ENCODE measurements at places on chromosomes 3 and 15.

DNA sequence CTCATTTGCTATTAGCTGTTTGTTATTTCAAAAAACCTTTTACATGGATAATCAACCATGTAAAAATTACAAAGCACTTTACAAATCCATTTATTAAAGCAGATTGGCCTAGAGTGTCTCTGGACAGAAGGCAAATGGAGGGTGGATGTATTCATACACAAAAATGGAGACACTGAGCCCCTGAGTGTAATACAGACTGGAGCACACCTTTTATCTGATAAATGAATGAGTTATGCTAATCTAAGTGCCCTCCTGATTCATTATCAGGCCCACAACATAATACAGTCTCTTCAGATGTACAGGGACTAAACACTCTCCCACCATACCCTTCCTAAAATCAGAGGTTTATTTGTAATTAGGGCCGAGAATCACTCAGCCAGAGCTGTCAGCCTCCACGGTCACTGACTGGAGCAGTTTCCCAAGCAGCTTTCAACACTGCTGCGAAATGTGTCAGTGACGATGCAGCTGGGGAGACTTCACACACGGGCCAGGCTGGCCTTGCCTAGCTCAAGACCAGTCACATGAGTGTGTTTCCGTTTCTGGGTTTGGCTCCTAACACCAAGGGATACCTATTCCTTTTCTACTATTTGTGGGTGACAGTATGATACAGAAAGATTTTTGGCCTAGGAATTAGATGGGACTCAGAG lies 271.8 kb downstream of the ZIC1 start:
- DNase-seq: no peak

DNA sequence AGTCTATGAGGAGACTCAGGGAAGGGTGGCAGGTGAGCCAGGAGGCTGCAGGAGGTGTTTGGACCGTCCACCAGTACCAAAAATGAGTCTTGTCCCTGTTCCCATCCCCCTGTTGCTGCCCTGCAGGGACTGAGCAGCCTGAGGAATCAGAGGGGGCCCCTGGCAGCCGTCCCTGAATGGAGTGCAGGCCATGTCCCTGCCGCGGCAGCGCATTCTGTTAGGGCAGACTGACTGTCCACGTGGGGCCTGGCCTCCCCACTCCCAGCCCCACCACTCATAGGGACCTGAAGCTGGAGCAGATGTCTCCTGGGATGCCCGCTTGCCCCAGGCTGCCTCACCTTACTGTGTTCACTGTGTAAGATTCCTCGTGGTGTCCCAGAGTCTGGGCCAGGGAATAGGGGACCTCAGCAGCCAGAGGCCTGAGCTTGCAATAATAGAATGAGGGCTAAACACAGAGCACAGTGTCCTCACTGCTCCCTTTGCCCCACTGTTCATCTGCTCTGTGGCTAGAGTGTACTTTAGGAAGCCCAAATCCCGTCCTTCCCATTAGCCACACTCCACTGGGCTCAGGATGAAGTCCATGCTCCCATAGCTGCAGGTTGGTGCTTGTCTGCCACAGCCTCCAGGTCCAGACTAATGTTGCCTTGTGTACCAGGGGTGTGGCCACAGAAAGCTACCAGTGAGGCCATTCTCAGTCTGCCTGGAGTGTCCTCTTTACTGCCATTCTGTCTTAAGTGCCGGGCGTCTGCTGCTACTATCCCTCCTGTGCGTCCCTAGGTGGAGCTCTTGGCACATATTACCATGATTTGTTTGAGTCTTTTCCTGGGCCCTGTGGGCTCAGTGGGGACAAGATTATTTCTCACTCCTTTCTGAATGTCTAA lies 63.2 kb downstream of the HCN4 start:
- no peak for DNase-seq

GRCh38 chr3:140363801-140364200 lies 314.1 kb upstream of the TRIM42 start:
- DNase-seq: no peak

DNA sequence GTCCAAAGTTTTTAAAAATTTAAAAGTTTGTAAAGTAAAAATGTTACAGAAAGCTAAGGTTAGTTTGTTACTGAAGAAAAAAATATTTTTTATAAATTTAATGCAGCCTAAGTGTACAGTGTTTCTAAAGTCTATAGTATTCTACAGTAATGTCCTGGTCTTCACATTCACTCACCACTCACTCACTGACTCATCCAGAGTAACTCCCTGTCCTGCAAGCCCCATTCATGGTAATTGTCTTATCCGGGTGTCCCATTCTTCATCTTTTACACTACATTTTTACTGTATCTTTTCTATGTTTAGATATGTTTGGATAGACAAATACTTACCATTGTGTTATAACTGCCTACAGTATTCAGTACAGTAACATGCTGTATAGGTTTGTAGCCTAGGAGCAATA lies 36.7 kb upstream of the ATP10A start:
- no peak for DNase-seq

DNA sequence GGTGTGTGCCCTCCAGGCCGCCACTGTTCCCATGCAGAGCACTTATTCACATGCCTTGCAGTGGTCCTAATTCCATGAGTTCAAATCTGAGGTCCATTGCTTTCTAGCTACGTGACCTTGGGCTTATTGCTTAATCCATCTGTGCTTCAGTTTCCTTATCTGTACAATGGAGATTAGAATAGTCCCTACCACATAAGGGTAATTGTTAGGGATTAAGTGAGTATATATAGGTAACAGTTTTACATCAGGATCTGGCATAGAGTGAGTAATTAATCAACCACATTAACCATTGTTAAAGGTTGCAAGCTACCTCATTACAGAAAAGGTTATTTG lies 7.6 kb downstream of the CPN2 start:
- DNase-seq: no peak

GRCh38 chr15:54277834-54278233 lies 299.6 kb downstream of the UNC13C start:
- DNase-seq: no peak

GRCh38 chr3:185696039-185696438 lies 109.9 kb downstream of the SENP2 start:
- DNase-seq: no peak

- no peak for DNase-seq
Measured at GRCh38 chr3:153355559-153355958, 193.5 kb downstream of the RAP2B start.

- no peak for DNase-seq
Measured at GRCh38 chr3:82641701-82642100, 880.3 kb upstream of the GBE1 start.

DNA sequence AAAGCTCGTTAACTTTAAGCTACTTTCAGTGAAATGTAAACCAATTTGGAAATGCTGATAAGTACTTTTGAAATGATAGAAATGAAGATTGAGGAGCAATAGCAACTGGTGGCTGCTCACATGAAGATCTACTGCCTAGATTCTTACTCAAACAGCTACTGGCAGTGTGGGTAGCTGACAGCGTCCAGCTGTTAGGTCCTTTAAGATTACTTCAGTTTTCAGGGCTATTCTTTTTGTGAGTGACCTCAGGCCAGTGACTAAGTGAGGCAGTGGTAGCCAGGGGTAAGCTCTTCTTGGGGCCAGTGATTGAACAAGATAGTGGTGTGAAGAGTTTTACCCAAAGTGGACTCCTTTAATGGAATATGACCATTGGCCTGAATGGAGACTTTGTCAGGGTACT lies 41.3 kb downstream of the NECTIN3 start:
- DNase-seq: no peak

DNA sequence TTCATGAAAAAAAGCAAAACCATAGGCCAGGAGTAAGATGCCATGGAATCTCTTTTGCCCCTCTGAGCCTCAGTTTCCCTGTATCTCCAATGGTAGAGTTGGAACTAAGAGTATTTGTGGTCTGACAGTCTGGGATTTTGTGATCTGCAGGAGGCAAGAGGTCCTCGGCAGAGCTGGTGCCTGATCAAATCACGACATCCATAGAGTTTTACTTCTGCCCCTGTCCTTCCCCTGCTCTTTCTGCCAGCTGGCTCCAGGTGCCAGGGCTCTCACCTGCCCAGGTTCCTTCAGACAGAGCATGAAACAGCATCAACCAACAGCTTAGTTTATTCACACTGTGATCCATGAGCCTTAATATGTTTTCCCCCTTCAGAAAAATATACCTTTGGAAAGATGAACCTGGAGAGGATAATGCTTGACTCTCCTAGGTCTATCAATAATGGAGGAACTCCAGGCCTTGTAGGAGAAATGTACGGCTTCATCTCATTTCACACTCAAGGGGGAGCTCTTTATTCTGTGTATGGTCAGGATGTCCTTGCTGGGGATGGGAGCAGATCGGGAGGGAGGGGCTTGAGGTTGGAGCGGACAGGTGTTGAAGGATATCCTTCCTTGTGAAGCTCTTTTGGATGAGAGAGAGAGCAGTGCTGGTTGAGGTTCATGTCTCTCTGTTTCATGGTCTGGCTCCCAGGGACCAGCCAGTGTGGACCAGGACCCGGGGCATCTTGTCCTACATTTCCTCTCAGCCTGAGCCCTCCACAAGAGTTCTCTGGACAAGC lies 309.9 kb downstream of the RPLP1 start:
- DNase-seq: no peak

GRCh38 chr3:153338487-153338886 lies 176.5 kb downstream of the RAP2B start:
- DNase-seq: no peak

DNA sequence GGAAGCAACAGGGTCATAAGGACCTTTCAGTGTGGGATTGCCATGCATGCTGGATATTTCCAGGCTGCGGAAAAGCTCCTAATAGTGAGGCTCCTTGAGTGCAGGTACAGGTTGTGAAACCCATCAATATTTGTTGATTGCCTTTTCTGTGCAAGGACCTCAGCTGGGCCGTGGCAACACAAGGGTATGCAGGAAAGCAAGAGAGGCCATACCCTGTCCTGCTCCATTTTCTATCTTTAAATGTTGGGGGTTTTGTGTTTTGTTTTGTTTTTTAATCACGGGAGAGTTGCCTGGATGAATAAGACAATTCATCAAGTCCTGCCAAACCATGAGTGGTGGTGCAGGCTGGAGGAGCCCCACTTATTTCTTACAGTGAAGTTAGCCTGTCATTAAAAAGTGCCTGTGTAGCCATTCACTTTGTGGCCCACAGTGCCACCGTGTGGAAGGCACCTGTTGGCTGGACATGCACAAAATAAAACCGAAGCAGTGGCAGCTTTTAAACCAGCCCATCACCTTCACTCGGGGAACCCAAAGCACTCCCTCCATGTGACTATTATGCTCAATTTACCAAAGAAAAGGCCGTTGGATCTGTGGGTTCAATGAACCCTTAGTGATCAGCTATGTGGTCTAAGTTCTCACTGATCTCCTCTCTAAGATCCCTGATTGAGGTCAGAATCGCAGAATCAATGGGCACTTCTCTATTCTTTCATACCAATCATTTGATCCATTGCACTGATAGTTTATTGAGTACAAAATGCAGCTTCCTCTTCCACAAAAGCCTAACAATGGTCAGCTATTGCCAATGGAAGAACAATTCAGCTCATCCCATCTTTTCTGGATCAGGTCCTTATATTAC lies 42.2 kb downstream of the CLDN18 start:
- no peak for DNase-seq

GRCh38 chr15:88202231-88202630 lies 54.3 kb downstream of the NTRK3 start:
- DNase-seq: no peak

GRCh38 chr3:194824701-194825111 lies 139.0 kb downstream of the FAM43A start:
- DNase-seq: no peak

DNA sequence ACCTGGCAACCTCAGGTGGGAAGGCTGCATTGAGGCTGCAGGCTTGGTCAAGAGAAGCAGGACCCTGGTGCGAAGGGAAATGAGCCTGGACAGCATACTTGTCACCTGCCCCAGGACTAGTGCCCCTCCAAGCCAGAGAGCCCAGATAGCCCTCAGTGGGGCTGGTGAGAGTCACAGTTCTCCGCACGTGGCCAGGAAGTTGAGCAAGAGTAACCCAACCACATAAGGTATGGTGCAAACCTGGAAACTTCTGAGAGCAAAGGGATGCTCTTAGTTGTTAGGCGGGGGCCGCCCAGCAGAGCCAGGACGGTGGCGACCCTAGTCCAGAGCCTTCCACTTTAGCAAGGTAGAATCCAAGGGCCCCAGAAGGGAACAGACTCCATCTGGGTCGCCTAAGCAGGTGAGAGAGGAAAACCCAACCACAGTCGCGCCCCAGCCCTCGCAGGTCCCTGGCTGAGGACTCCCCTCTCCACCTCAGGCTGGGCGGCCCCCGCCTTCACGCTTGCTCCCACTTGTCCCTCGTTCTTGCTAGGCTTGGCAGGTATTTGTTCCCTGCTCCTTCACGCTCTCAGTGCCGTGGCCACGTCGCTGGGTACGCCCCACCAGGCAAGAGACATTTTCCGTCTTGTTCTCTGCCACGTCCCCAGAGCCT lies 1.1 kb upstream of the VPS18 start:
- DNase-seq: no peak

DNA sequence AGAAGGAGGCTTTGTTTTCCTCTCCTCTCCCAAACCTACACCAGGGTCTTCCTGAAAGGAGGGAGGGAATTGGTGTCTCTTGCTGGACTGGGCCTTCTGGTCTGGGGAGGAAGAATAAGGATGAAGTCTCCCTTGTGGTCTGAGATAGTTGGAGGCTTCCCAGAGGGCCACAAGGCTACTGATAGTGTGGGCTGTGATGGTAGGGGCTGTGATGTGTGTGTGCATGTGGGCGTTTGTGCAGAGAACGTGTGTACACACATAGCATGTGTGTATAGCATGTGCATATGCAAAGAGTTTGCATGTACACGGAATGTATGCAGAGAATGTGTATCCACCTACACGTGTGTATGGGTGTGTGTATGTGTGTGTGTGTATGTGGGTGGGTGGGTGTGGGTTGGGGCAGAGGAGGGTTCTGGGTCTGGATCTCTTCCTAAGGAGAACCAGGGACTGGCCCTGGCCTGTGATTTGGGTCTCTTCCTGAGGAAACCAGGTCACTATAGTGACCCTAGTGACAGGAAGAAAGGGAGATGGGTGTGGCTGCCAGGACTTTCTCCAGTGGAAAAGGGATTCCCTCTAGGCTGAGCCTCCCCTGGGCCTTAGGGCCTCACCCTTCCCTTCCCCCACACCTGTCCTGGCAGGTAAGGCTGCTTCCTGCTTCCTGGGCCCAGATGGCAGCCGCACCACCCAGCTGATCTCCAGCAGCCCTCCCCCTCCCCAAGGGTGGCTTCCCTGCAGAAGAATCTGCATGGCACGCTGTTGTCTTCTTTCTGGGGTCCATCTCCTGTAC lies 1.7 kb downstream of the FLNB start:
- no peak for DNase-seq

DNA sequence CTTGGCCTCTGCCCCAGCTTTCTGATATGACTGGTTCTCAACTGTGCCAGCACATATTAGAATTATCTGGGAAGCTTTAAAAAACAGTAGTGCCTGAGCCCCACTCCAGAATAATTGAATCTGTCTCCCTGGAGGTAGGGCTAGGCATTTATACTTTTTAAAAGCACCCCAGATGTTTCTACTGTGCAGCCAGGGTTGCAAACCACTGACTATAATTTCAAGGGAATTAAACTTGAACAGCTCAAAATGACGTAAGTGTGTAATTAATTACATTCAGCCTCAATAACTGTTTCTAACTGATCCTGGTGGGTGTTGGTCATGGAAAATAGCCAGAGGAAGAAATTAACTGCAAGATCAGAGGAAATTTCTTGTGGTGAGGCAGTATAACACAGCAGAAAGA lies 4.4 kb upstream of the IRAK2 start:
- no peak for DNase-seq

- no peak for DNase-seq
Measured at GRCh38 chr15:77066971-77067690, 3.8 kb downstream of the TSPAN3 start.
